ENCODE measurements at places on chromosomes 5 and 9.

- no peak for DNase-seq
These were observed 1397.0 kb upstream of the C9orf72 start for GRCh38 chr9:28970241-28970654.

GRCh38 chr5:32231241-32231640 lies 57.1 kb upstream of the GOLPH3 start:
- no peak for DNase-seq

- DNase-seq = no peak
These were observed 152.4 kb upstream of the RAPGEF1 start for GRCh38 chr9:131892162-131892707.

DNA sequence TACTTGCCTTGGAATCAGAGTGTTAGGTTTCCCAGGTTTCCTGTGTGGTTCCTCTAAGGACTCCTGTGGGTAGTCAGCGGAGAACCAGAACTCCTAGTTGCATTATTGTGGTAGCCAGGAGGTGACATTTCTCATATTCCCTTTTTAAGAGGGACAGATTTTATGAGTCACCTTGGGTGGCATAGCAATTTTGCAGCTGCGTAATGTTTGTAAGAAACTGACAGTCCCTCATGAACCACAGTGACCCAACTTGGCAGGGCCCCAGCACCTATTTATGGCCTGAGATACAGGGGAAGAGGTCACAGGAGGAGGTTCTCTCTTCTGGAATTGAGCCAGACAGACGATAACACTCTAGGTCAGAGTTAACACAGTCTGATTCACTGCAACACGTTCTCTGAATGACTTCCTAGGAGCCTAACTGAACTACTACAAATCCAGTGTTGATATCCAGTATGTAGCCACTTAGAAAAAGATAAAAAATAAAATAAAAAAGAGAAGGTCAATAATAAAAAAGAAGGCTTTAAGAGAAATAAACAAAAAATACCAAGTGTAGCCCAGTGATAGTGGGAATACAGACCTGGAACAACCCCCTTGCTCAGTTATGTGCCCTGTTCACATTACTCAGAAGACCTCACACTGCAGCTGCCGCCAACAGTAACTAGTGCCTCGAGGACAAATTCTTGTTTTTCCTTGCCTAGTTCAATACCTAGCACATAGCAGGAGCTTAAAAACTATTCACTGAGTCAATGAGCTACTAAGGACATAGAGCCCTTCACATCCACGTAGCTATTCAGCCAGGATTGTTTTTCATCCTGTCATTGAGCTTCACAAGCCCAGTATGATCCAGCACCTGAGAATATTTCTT lies 50.7 kb upstream of the VLDLR start:
- DNase-seq = peak; percentile 36

DNA sequence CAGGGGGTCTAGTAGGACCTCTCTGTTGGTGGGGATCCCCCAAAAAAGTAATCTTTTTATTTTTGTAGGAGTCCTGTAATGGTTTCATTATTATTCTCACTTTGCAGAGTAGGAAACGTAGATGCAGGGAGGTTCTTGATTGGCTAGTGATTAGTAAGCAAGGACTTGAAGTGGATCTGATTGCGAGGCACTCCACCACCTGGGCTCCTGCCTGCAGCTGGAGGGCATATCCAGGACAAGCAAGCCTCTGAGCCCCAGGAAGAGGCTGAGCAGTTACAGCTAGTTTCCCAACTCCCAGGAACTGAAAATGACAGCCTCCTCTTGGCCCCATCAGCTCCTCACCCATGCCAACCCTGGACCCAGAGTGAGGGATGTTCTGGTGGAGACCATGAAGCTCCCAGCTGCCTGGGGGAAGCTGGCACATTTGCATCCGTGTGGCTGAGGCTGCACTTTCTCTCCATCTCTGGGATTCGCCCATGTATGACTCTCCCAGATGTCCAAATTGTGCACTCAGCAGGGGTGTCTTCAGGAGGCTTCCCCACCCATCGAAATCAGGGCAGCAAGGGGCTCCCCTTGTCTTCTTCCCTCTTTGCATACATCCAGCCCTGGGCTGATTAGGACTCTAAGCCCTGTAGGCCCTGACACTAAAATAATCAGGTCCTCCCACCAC lies 10.2 kb downstream of the KCNIP1 start:
- DNase-seq = no peak

- no peak for DNase-seq
These were observed 9.7 kb downstream of the RASA1 start for GRCh38 chr5:87277279-87277835.

GRCh38 chr5:172380987-172381643 lies 73.2 kb downstream of the SH3PXD2B start:
- peak; percentile 67 for DNase-seq

DNA sequence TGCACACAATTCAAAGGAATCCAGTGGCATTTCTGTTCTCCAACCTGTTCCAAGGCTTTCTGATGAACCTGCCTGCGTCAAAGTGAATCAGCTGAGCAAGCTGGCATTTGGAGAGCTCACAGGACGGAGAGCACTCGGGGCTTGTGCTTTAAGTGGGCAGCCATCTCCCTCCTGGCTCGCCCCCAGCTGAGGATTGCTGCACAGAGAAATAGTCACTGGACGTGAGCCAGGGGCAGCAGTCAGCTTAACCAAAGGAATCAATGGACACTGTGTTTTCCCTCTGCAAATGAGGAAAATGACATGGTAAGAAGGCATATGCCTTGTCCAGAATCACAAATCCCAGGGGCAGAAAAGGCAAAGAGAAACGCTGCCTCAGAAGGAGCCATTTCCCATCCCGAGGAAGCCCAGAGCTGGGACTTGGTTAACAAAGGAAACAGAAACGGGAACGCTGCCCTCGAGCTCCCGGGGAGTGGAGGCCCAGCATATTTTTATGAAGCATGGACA lies 299.4 kb downstream of the ZSWIM6 start:
- DNase-seq = peak; percentile 22

- no peak for DNase-seq
These were observed 489.9 kb downstream of the PSAT1 start for GRCh38 chr9:78786794-78787193.

DNA sequence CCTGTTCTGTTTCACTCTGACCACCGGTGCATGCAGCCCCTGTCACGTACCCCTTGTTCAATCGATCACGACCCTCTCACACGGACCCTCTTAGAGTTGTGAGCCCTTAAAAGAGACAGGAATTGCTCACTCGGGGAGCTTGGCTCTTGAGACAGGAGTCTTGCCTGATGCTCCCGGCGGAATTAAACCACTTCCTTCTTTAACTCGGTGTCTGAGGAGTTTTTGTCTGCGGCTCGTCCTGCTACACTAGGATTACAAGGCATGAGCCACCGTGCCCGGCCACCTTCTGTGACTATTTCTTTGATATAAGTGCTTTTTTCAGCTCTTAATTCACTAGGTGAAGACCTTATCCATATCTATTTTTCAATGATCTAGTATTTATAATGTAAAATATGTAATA lies 167.5 kb downstream of the TTC39B start:
- DNase-seq = no peak

DNA sequence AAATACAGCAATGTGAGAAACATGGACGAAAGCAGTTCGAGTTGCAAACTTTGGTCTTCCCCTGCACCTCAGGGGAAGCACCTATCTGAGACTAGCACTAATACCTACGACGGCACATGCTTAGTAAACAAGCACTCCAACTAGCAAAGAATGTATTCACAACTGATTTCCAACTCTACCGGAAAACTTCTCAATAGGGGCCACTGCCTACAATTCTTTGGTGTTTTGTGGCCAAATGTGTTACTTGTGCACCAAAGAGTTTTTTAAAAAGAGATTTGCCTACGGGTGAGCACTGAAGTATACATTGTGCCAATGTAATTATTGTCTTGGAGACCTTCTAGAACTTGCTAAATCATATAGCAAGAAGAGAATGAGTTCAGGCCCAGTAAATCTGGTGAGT lies 12.2 kb downstream of the ENC1 start:
- DNase-seq = no peak

DNA sequence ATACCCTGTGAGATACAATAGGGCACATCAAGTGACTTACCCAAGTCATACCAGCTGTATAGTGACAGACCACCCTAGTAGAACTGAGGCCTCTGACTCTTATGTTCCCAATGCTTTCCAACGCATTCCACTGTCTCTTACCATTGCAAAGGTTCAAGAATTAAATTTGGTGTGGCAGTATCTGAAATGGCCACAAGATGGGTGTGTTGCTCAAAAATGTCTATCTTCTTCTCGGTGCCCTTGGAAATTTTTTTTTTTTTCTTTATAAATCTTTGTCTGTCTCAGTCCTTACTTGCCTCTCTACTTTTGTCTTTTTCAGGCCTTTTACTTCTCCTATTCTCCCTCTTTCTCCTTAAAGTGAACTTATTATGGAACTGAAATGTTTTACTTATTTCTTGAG lies 48.4 kb downstream of the GPR21 start:
- DNase-seq = no peak

GRCh38 chr9:114031948-114032840 lies 45.9 kb downstream of the AMBP start:
- no peak for DNase-seq

GRCh38 chr5:179308563-179309382 lies 36.5 kb downstream of the ADAMTS2 start:
- DNase-seq = no peak

- no peak for DNase-seq
These were observed 805.6 kb downstream of the BRINP1 start for GRCh38 chr9:118563677-118564076.

DNA sequence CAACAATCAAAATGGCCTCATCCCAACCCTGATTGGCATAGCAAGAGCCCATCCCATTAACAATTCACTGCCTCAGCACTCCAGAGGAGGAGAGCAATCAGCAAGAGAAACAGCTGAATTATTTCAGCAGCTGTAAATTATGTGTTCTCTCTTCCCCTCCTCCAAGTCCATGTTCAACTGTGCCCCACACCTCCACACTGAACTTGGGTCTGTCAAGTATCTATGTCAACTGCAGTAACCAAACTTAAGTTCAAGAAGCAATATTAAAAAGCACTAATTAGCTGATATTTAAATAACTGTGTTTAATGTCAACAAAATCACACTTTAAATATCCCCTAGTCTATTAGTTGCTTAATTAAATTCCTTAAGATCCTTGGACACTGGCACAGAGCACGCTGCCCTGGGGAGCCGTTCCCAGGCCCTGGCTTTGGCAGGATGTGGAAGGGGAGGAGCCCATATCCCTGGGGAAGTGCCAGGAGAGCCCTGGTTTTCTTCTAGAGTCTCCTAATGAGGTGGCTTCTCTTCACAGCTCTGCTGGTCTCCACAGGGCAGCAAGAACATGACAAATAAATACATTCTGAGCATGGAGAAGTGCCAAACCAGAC lies 50.6 kb downstream of the SIL1 start:
- DNase-seq = peak; percentile 26

DNA sequence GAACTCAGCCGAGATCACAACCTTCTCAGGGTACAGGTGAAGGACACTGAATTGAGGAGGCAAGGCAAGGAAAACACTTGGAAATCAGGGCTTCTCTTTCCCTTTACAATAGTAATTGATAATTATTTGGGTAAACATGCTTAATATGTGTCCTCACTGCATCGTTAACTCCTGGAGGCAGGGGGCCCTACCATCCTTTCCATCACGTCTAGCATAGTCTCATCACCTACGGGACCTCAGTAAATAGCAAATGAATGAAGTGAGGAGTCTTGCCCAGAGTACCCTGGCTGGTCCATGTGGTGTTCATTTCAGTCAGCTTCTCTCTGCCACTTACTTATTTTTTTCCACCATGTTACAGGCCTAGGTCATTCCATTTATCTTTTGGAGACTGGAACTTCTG lies 2.3 kb downstream of the F2RL1 start:
- DNase-seq = no peak

- DNase-seq = no peak
These were observed 14.6 kb upstream of the RNF183 start for GRCh38 chr9:113317777-113318176.

GRCh38 chr5:93894601-93895354 lies 153.4 kb upstream of the POU5F2 start:
- DNase-seq = peak; percentile 18

GRCh38 chr5:96721351-96721977 lies 59.3 kb downstream of the CAST start:
- DNase-seq = no peak

GRCh38 chr9:3215658-3216057 lies 310.1 kb downstream of the RFX3 start:
- no peak for DNase-seq

GRCh38 chr5:36741128-36741527 lies 134.7 kb downstream of the SLC1A3 start:
- DNase-seq = no peak

- DNase-seq = no peak
These were observed 472.5 kb downstream of the ARHGEF28 start for GRCh38 chr5:74098456-74098855.

GRCh38 chr5:107979291-107979690 lies 308.6 kb upstream of the EFNA5 start:
- no peak for DNase-seq

GRCh38 chr9:6355728-6356127 lies 27.6 kb downstream of the TPD52L3 start:
- DNase-seq = no peak

- no peak for DNase-seq
These were observed 16.0 kb downstream of the NR2F1 start for GRCh38 chr5:93599001-93599379.

DNA sequence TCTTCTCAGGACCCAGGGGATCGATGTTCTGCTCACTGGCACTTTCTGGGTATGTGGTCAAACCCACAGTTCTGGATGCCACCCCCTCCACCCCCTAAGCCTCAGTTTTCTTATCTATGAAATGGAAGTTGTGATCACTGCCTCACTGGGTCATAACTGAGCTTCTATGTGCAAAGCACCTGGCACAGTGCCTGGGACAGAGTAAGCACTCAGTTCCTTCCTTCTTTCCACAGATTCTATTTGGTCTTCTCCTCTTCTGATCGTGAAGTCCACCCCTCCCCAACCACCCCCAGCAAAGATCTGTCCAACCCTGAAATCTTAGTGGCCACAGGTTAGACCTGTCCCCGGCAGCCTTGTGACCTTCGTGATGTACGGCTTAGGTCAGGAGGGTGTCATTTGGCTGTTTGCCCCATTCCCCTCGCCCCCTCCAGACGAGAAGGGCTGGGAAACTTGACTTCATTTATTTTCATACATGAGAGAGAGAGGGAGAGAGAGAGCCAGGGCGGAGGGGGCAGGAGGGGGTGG lies 181.4 kb downstream of the FGF18 start:
- no peak for DNase-seq

DNA sequence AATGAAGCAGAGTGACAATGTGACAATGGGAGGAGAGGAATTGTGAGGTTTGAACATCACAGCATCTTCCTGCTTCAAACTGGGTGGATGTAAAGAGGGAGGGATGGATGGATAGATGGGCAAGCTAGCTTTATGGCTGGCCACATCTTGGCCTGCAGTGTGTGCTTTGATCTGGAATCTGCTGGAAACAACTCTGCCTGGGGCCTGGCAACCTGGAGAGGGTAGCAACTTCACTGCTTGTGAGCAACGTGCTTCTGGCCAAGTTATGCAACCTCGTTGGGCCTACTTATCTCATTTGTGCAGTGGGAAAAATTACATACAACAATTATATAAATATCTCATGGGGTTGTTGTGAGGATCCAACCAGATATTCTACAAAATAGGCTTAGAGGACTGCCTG lies 5.3 kb downstream of the IL9 start:
- no peak for DNase-seq

GRCh38 chr9:110241260-110241857 lies 14.9 kb downstream of the TXN start:
- no peak for DNase-seq

- DNase-seq = peak; percentile 49
These were observed 207.3 kb downstream of the TMEM38B start for GRCh38 chr9:105901514-105902109.
